GM23248 (cell line): ENCODE measurements at places on chromosomes 7 and 10. TPM values are rescaled to one million over a fixed set of nuclear protein-coding genes. Genes with fewer than 3 reads are reported as not detected.
A peak's percentile ranks its signal among the peaks of the same experiment; 100 is the strongest.

The C10orf53 gene
- not detected in 2 replicates for polyA plus RNA-seq

The C7orf57 gene
- polyA plus RNA-seq = not detected in 2 replicates

The SUN3 gene
- not detected in 2 replicates for polyA plus RNA-seq

The TFPI2 gene
- polyA plus RNA-seq = 706 and 730 TPM in 2 replicates

The CDC14C gene
- polyA plus RNA-seq = not detected in 2 replicates

The MEIG1 gene
- polyA plus RNA-seq = 0.33 and 0.43 TPM in 2 replicates

The UCN3 gene
- not detected in 2 replicates for polyA plus RNA-seq

The NEUROD6 gene
- not detected in 2 replicates for polyA plus RNA-seq

The ATOH7 gene
- polyA plus RNA-seq = not detected in 2 replicates

DNA sequence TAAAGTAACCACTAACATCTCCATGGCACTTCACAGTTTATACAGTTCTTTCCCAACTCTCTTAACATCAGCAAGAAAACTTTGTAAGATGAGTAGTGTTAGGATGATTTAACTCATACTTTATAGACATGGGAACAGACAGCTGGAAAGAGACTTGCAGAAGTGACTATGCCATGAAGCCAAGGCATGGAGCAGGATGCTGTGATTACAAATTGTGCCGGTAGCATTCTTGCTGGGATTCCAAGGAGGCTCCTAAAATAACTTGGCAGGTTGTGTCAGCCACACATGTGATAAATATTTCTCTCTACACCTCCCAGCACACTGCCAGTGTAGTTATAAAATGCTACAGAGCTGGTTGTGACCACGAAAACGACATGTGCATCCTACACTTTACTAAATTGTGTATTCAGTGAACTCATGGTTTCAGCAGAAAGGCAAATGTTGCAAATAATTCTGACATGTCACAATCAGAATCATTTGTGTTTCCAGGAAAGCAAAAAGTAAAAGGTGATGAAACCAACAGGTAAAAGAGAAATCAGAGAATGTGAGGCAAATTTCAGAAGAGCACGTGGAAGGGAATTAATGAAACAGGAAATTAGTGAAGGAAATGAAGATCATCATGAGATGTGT lies 5.6 kb upstream of the CYP3A4 start:
- peak overlapping the region; percentile 33; the same call in 1 of the 2 replicates for H3K27ac ChIP-seq
- no peak overlapping the region for H3K4me3 ChIP-seq
- peak; percentile 60 for DNase-seq
- H3K27me3 ChIP-seq = peaks cover 4% of the 10 kb centered on the region; the same call in 1 of the 2 replicates
- peaks cover 29% of the 10 kb centered on the region for H3K4me1 ChIP-seq

GRCh38 chr10:119315128-119316001 lies 108.0 kb downstream of the GRK5 start:
- no peaks in the 10 kb centered on the region for H3K36me3 ChIP-seq
- H3K27ac ChIP-seq = peak overlapping the region; percentile 99
- H3K27me3 ChIP-seq = no peaks in the 10 kb centered on the region
- H3K4me1 ChIP-seq = peaks cover 38% of the 10 kb centered on the region
- peak overlapping the region; percentile 40; the same call in 1 of the 2 replicates for H3K4me3 ChIP-seq

DNA sequence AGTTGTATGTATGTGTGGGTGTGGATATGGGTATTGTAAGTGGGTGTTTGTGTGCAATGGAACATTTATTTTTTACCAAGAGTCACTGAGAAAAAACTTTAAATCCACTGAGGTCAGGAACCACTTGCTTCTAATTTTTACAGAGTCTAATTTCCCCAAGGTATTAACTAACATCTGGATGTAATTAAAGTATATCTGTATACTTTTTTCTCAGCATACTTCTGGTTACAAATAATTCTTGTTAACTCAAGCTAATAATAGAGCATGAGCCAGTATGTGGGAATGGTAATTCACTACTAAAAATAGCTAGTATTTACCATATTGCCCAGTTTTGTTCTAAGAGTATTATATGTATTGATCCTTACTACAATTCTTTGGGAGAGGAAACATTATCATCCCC lies 24.6 kb upstream of the STEAP4 start:
- H3K27ac ChIP-seq = no peak overlapping the region
- H3K4me1 ChIP-seq = no peaks in the 10 kb centered on the region
- no peak overlapping the region for H3K4me3 ChIP-seq
- peak; percentile 33 for DNase-seq
- H3K36me3 ChIP-seq = no peaks in the 10 kb centered on the region

- no peak overlapping the region for H3K4me3 ChIP-seq
- H3K27ac ChIP-seq = no peak overlapping the region
- H3K27me3 ChIP-seq = no peaks in the 10 kb centered on the region
- peaks cover 7% of the 10 kb centered on the region; the same call in 1 of the 2 replicates for H3K36me3 ChIP-seq
- DNase-seq = no peak
Measured at GRCh38 chr10:122510326-122510725, 49.0 kb downstream of the HTRA1 start.

DNA sequence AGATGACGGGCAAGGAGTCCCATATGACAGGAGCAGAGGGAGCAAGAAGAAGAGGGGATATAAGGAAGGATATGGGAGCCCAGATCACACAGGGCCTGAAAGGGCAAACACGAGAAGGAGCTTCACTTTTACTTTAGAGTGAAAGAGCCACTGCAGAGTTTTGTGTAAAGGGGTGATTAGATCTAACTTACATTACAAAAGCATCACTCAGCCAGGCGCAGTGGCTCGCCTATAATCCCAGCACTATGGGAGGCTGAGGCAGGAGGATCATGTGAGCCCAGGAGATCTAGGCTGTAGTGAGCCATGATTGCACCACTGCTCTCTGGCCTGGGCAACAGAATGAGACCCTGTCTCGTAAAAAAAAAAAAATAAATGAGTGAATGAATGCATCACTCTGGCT lies 91.1 kb downstream of the MPP7 start:
- no peak for DNase-seq
- H3K27ac ChIP-seq = no peak overlapping the region
- peaks cover 17% of the 10 kb centered on the region; the same call in 1 of the 2 replicates for H3K27me3 ChIP-seq
- H3K4me3 ChIP-seq = no peak overlapping the region
- H3K4me1 ChIP-seq = no peaks in the 10 kb centered on the region

GRCh38 chr7:25964483-25964991 lies 187.5 kb upstream of the NFE2L3 start:
- peaks cover 4% of the 10 kb centered on the region; the same call in 1 of the 2 replicates for H3K27me3 ChIP-seq
- no peak for DNase-seq
- no peaks in the 10 kb centered on the region for H3K4me1 ChIP-seq
- H3K4me3 ChIP-seq = no peak overlapping the region
- H3K27ac ChIP-seq = no peak overlapping the region

DNA sequence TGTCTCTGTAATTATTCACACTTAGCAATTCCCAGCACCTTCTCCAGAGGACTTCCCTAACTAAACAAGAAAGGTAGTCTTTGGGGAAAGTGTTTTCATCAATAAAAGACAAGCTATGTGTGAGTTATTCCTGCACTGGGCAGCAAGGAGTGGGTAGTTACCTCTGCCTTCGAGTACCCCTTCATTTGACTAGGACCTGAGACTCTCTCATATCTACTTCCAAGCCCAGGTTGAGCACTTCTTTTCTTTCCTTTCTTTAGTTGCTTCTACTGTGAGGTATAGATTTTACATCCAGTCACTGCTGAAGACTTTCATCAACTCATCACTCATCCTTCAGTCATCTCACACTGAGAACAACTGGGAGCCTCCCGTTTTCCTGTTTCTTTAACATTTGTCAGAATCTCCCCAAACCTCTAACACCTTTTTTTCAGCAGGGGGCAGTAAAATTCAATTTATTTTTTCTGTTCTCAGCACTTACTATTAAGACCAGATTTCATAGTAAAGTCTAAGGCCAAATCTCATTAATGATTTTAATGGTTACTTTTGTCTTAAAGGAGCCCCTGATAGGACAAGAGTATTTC lies 80.1 kb upstream of the PRSS1 start:
- no peak overlapping the region for H3K4me3 ChIP-seq
- H3K36me3 ChIP-seq = no peaks in the 10 kb centered on the region
- H3K4me1 ChIP-seq = no peaks in the 10 kb centered on the region
- no peaks in the 10 kb centered on the region for H3K27me3 ChIP-seq
- DNase-seq = peak; percentile 32

DNA sequence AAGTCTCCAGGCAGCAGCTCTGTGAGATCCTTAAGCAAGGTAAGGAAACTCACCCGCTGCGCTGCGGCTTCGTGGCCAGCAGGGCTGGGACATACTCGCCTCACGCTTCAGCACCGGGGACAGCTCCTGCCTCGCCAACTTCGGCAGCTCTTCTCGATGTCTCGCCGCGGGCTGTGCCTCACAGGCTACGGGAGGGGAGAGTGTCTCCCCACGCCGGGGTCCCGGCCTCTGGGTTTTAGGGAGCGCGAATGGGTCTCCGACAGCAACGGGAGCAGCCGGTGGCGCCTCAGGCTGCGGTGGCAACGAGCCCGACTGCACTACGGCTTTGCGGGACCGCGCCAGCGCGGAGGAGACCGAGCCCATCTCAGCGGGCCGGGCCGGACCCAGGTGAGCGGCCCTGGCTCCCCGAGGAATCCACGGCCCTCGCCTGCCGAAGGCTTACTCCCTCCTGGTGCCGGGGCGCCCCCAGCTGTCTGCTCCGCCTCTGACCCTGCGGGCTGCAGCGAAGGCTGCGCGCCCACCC lies 62.4 kb downstream of the LSM5 start:
- H3K4me3 ChIP-seq = no peak overlapping the region
- peak; percentile 87 for DNase-seq
- H3K27me3 ChIP-seq = peaks cover 7% of the 10 kb centered on the region; the same call in 1 of the 2 replicates
- no peaks in the 10 kb centered on the region for H3K4me1 ChIP-seq
- no peaks in the 10 kb centered on the region for H3K36me3 ChIP-seq

DNA sequence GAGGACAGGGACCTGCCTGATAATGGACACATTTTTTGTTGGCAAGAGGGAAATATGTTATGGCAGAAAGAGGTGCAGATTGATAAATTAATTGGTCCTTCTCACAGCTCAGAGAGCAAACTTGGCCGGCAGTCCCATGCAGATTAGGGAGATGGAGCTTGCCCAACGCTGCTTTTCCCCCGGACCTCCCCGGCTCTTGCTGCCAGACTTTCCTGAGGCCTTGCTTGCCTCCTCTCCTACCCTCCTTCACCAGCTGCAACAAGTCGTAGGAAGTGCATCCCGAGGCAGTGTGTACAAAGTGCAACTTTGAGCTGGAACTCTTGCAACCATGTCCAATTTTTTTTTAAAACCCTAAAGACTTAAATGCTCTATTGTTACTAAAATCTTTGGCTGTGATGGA lies 215.5 kb downstream of the LRMDA start:
- H3K27me3 ChIP-seq = peaks cover 22% of the 10 kb centered on the region
- no peaks in the 10 kb centered on the region for H3K36me3 ChIP-seq
- H3K27ac ChIP-seq = no peak overlapping the region
- DNase-seq = no peak
- no peak overlapping the region for H3K4me3 ChIP-seq

DNA sequence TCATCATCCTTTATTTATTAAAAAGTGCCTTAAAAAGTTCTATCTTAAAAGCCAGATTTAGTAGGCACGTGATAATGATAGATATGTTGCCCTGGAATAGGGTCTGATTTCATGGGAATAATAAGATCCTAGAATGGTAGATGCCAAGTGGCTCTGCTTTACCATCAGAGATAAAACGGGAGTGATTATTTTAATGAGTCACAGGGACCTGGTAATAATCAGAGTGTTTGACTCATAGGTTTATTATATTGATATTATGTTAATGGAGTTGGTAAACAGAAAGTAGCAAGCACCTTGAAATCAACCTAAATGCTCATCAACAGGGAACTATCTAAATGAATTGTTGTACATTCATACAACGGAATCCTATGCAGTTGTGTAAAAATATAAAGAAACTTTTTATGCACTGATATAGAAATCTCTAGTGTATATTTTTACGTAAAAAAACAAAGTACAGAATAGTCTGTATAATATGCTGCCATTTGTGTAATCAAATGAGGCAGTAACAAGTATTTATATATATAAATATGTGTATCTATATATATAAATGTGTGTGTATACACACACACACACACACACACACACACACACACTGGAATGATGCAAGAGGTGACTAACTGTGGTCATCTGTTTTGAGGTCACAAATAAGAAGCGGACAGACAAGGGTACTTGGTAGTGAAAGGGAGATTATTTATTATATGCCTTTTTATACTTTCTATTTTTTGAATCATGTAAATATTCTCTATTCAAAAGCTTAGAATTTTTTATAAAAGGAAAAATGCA lies 78.6 kb upstream of the DYNC1I1 start:
- H3K27ac ChIP-seq = no peak overlapping the region
- no peaks in the 10 kb centered on the region for H3K36me3 ChIP-seq
- peak; percentile 17 for DNase-seq
- H3K27me3 ChIP-seq = no peaks in the 10 kb centered on the region
- no peak overlapping the region for H3K4me3 ChIP-seq

DNA sequence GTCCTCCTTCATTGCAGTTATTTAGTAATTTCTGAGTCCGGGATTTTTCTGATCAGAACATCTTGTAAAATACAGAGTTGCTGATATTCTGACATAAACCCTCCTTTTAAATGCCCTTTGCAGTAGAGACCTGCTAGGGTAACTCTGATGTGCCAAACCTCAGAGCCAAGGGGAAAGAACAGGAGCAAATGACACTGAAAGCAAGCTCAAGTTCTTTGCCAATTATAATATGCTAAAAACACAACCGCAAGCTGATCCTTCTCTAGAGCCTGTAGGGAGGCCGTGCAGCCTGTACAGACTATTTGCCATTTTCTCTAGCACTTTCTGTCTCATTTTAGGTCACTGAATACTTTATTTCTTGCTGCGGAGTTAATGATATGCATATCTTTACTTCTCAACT lies 240.4 kb downstream of the CAMK1D start:
- H3K4me3 ChIP-seq = no peak overlapping the region
- no peaks in the 10 kb centered on the region for H3K4me1 ChIP-seq
- no peaks in the 10 kb centered on the region for H3K36me3 ChIP-seq
- no peak overlapping the region for H3K27ac ChIP-seq
- DNase-seq = no peak

- H3K36me3 ChIP-seq = peaks cover 25% of the 10 kb centered on the region
- H3K4me1 ChIP-seq = no peaks in the 10 kb centered on the region
- no peak overlapping the region for H3K27ac ChIP-seq
- H3K27me3 ChIP-seq = no peaks in the 10 kb centered on the region
Measured at GRCh38 chr10:1020958-1021357, 4.7 kb downstream of the IDI2 start.

- no peak overlapping the region for H3K4me3 ChIP-seq
- no peaks in the 10 kb centered on the region for H3K36me3 ChIP-seq
- H3K27ac ChIP-seq = no peak overlapping the region
- peaks cover 20% of the 10 kb centered on the region for H3K4me1 ChIP-seq
- DNase-seq = no peak
- no peaks in the 10 kb centered on the region for H3K27me3 ChIP-seq
Measured at GRCh38 chr7:28182071-28182471, 1.5 kb upstream of the JAZF1 start.

GRCh38 chr10:34628174-34628796 lies 186.8 kb downstream of the PARD3 start:
- H3K4me1 ChIP-seq = peaks cover 7% of the 10 kb centered on the region; the same call in 1 of the 2 replicates
- H3K27me3 ChIP-seq = no peaks in the 10 kb centered on the region
- no peak overlapping the region for H3K27ac ChIP-seq
- DNase-seq = no peak
- no peaks in the 10 kb centered on the region for H3K36me3 ChIP-seq

- DNase-seq = no peak
- no peaks in the 10 kb centered on the region for H3K36me3 ChIP-seq
- no peak overlapping the region for H3K4me3 ChIP-seq
- H3K4me1 ChIP-seq = no peaks in the 10 kb centered on the region
Measured at GRCh38 chr10:97822261-97822687, 27.4 kb upstream of the GOLGA7B start.
